ENCODE measurements at places on chromosomes 5 and 9.

GRCh38 chr9:121744002-121744686 lies 92.7 kb downstream of the DAB2IP start:
- no peak for DNase-seq

GRCh38 chr9:127170652-127171051 lies 48.2 kb upstream of the ANGPTL2 start:
- no peak for DNase-seq

DNA sequence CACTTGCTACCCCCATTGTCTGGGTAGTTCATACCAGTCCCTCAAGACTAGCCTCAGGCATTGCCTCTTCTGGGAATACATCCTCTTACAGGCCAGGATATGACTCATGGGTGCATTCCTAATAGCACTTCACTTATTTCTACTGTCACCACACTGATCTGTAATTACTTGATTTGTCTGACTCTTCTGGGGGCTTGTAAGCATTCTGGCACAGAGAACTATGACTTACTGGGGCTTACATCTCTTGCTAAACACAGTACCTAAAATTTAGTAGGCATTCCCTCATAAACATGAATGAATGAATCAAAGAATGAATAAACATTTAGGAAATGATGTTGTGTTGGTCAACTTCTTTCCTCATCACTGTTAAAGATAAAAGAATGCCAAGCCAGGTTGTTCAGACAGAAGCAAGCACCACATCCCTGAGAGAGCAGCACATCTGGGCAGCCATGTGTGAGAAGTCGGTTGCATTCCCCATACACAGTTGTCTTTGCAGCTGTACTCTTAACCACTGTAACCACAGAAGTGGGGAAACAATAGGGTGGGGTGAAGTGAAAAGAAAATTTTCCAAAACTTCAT lies 27.6 kb downstream of the IL7R start:
- DNase-seq, result peak; percentile 76

DNA sequence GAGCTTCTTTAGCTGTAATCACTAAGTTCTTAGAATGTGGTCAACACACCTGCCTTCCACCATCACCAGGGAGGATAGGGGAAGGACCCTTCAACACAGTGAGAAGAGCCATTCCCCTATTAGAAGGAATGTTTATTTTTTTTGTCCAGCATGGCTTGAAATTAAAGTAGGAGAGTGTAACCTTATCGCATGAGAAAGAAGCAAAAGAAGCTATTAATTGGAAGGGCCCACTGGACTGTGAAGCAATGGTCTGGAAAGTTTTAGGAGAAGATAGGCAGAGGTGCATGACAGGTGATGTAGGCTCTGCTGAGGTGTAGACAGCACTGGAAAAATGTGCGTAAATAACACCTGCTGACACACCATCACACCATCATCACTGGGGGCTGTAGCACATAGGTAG lies 1526.0 kb downstream of the MAT2B start:
- no peak for DNase-seq

DNA sequence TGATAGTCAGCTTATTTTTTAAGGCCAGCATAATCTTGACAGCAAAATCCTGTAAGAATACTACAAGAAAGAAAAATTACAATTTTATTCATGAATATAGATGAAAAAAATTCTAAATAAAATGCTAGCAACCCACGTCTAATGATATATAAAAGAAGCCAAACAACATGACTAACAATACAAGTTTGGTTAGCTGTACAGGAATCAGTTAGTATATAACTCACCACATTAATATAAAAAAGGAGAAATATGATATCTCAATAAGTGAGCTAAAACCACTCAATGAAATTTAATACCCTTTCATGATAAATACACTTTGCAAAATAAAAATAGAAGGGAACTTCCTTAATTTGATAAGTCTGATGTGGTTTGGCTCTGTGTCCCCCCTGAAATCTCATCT lies 139.7 kb upstream of the MAN2A1 start:
- no peak for DNase-seq

GRCh38 chr5:159027504-159027903 lies 72.2 kb downstream of the EBF1 start:
- no peak for DNase-seq

DNA sequence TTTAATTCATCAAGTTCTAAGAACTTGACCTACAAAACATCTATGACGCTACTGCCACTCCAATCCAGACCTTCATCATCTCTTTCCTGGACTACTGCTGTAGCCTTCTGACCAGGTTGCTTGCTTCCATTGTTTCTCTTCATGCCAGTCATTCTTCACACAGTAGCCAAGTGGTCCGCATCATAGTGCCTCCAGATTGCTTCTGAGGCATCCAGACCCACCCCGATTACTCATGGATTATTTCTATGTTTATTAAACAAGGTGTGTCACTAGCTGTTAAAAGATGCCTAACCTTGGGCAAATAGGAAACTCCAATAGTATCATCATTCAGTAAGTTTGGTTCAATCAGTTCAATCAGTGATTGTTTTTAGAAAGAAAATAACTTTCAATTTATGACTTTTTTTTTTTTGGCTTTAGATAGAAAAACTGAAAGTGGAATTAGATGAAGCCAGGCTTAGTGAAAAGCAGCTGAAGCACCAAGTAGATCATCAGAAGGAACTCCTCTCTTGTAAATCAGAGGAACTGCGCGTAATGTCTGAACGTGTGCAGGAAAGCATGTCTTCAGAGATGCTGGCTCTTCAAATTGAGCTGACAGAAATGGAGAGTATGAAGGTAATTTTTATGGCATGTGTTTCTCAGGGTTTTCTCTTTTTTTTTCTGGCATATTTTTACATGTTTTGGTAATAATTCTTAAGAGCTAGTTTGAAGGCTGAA lies 9.5 kb downstream of the SPDL1 start:
- no peak for DNase-seq

DNA sequence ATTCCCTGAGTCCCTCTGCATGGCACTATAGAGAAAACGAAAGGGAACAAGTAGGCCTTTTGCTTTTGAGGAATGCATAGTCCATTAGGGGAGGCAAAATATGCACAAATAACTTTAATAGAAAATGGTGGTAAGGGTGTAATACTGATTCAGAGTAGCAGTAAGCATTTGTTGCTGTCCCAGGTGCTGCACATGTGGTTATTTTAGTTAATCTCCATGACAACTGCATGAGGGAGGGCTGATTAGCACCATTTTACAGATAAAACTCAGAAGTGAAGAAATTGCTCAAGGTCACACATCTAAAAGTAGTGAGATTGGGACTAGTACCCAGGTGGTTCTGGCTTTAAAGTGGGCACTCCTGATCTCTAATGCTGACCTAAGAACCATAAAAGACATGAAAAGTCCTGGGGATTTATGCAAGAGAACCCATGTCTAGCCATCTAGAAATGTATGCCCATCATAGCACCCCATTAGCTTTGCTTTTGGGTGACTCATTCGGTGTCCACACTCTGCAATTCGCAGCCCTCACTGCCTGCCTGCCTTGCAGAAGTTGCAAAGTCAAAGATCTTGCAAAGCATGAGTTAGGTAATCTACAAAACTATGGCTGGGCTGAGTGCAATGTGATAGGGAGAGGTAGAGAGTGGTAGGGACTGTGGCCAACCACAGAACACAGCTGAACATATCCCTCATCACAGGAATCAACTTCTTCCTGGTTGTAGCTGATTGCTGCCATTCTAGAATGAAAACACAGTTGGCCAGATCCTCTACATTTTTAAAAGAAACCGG lies 195.2 kb downstream of the PTTG1 start:
- DNase-seq, result no peak

- DNase-seq, result no peak
Measured at GRCh38 chr9:90552317-90552716, 90.3 kb downstream of the DIRAS2 start.

DNA sequence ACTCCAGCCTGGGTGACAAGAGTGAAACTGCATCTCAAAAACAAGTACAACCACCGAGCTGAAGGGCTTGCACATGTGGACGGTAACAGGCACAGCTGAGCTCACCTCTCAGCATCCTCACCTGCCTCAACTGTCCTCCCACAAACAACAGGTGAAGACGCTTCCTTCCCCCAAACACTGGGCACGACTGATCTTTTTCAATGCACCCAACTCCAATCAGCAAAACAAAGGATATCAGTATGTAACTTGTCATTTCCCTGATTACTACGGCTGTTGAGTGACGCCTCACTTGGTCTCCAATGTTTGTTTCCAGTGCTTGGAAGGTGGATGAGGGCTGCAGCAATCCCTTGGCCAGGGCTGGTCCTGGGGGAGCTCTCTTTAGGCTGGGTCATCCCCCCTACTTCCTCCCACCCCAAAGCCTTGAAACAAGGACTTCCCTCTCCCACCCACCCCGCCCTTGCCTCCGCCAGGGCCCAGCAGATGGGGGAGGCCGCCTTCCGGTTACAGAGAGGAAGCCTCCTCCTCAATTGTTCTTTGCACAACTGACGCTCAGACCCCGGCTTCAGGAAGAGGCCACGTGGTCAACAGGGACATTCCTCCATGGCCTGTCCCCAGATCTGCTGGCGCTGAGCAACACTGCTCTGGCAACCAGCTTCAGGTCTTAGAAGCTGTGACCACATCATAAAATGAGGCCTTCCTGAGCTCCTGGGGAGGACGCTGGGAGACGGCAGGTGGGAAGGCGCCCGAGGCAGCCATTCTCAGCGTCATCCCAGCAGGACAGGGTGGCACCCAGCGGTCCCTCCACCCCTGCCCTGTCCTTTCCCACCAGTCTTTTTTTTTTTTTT lies 5.9 kb downstream of the FAM78A start:
- DNase-seq, result no peak
